HCEC 1CT (cell line): ENCODE measurements at places on chromosomes 12 and 14.
A peak's percentile ranks its signal among the peaks of the same experiment; 100 is the strongest.

GRCh38 chr12:77232045-77232444, 166.7 kb upstream of the E2F7 start:
- DNase-seq, result peak; percentile 57

GRCh38 chr12:110281549-110282299, 677 bp downstream of the ATP2A2 start:
- DNase-seq, result peak; percentile 65

DNA sequence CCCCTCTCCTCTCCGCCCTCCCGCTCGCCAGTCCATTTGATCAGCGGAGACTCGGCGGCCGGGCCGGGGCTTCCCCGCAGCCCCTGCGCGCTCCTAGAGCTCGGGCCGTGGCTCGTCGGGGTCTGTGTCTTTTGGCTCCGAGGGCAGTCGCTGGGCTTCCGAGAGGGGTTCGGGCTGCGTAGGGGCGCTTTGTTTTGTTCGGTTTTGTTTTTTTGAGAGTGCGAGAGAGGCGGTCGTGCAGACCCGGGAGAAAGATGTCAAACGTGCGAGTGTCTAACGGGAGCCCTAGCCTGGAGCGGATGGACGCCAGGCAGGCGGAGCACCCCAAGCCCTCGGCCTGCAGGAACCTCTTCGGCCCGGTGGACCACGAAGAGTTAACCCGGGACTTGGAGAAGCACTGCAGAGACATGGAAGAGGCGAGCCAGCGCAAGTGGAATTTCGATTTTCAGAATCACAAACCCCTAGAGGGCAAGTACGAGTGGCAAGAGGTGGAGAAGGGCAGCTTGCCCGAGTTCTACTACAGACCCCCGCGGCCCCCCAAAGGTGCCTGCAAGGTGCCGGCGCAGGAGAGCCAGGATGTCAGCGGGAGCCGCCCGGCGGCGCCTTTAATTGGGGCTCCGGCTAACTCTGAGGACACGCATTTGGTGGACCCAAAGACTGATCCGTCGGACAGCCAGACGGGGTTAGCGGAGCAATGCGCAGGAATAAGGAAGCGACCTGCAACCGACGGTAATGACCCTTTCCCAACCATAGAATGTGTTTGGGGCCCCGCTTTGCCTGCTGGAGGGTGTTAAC, 615 bp downstream of the CDKN1B start:
- peak; percentile 36 for DNase-seq

DNA sequence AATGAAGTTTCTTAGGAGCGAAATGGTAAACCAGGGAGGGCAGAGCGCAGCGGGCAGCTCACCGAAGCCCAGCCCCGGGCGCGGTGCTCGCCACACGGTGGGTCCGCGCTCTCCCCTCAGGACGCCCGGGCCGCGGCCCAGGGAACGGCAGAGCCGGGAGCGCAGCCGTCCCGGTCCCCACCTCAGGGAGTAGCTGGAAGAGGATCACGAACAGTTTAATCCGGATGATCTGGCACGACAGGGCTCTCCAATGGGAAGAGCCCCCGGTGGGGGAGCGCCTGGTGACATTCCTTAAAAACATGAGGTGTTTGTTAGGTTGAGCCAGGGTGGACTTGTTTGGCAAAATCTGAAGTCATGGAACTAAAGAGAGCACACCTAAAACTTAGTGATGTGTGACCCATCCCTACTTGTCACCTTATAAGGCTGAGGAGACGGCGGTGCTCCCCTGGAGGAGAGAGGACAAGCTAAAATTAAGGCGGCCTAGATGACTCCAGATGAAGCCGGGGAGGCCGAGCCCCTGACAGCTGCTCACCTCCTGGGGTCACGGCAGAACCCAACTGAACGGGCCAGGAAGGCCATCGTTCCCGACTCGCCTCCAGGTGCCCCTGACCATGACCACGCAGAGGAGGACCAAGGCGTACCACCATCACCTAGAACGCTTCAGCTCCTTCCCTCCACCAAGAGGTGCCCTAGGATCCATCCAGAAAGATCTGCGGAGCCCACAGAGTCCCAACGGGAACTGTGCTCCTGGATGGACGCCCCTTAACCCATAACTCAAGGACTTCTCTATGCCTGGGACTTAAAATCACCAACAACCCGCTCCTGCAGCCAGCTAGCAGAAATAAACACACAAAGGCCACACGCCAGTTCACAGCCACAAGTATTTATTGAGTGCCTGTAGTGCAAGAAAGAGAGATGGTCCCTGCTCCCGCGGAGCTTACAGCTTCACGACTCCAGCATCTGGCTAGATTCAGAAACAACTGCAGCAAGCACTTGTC, 866 bp upstream of the PITPNM2 start:
- DNase-seq, result no peak

GRCh38 chr12:121689430-121689829, 20.0 kb upstream of the MORN3 start:
- no peak for DNase-seq

- peak; percentile 78 for DNase-seq
Observed at GRCh38 chr12:12736759-12737676, 19.9 kb downstream of the CDKN1B start.

DNA sequence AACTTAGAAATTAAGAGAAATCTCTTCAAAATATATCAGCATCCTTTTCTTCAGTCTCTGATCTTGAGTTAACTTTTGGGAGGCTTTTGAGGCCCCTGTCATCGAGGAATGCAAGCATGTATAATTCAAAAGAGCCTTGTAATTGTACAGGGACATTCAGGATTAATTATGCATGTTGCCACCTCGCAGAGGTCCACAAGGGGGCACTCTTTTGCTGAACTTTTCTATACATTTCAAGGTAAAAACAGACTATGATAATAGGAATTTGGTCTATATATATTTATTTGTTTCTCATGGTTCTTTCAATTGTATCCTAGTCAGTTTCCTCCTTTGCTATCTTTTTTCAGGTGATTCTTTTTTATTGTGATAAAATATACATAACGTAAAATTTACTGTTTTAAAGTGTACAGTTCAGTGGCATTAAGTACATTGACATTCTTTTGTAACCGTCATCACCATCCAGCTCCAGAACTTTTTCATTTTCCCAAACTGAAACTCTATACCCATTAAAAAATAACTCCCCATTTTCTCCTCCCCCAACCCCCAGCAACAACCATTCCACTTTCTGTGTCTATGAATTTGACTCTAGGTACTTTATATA, 47.0 kb upstream of the SLC2A13 start:
- DNase-seq, result peak; percentile 29

DNA sequence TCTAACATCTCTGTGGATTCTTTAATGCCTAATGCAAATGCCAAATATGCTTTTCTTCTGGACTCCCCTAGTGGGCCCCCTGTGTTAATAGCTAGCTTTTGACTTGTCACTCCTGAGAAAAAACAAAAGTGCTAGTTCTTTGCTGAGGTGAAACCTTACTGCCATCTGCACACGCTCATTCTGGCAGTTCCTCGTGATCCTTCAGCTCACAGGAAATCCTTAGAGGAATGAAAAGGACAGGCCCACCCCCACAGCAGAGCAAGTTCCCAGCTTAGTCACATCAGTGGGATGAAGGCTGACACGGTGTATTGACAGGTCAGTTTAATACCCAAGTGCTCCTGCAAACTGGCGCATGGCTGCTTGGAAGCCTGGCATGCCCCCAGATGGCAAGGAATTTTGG, 165.1 kb upstream of the ATP2B1 start:
- peak; percentile 47 for DNase-seq

DNA sequence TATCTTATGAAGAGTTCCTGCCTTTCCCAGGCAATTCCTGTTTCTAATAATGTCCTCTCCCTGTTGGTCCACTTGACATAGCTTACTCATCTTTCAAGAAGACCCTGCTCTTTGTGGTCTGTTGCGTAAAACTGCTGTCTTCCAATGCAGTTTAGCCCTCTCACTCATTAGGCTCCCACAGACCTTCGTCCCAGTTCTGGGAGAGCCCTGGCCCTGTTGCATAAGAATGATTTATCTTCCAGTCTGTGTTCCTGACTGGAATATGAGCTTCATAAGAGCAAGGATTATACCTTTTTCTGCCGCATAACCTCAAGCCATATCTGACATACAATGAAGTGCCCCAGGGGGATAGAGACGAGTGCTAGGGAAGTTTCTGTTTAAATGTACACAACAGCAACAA, 365.9 kb upstream of the NOVA1 start:
- peak; percentile 21 for DNase-seq

DNA sequence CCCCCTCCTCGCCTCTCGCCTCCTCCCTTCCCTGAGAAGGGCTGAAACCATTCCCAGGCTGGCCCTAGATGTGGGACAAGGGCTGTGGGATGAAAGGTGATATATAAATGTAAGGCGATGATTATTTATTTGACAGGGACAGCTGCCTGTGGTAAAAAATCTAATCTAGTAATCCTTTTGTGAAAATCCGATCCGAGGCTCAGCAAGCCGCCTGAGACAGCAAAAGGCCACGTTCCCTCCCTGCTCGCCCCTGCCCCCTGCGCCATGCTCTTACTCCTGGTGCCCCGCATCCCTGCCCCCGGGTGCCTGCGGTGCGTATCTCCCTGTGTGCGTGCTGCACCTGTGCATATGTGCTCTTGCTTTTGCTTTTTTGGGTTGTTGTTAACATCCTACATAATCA, 65.2 kb downstream of the TSPAN9 start:
- DNase-seq, result no peak

DNA sequence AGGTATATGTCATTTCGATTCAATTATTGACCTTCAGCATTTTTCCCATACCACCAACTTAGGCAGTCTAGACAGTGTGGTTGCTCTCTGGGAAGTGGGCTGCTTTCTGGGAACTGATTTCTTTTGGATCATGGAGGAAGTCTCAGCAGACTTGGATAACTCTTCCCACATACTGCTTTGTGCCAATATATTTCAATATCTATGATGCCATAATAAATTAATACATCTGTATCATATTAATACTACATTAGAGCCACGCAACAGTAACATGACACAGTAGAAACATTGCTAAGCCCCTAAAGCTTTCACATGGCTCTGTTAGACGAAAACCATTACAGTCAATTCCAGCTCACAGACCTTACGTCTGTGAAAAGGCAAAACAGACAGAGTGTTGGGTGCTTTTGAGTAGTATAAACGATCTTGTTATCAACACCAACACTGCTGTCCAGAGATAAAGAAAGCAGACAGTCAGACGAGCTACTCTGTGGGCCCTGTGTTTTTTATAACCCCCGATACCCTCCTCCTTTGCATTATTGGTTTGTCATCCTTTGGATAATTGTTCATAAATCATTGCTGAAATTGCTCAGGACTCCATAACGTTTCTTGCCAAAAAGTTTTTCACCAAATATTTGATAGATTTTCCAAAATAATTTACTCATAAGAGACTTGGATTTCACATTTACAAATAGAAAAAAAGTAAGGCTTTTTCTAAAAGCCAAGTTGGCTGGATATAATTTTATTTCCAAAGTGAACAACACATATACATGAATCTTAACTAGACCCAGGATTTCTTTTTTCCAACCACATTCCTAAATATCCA, 439.7 kb downstream of the ADAMTS20 start:
- no peak for DNase-seq

DNA sequence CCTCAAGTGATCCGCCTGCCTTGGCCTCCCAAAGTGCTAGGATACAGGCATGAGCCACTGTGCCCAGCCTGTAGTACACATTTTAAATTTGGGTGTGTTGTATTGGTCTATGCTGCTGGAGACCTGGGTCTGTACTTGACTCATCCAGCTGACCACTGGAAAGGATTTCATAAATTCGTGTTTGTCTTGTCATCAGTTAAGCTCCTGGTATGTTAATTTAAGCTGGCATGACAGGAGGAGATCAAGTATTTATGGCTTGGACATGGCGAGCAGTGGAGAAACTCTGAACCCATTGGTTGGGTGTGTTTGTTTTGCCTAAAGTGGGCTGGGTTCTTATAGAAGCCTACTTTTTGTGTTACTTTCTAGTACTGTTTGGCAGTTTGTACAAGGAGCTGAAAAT, 24.2 kb downstream of the YY1 start:
- peak; percentile 64 for DNase-seq

GRCh38 chr12:7512553-7512952, 9.0 kb upstream of the CD163 start:
- DNase-seq, result peak; percentile 97

DNA sequence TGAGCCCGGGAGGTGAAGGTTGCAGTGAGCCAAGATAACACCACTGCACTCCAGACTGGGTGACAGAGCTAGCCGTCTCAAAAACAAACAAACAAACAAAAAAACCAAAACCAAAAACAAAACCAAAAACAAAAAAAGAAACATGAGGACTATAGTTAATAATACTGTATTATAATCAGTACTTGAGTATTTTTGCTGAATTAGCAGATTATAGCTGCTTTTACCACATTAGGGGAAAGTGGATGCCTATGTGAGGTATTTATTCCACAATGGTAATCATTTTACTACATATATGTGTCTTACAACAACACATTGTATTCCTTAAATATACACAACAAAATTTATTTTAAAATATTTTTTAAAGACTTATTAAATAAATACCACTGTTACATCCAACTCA, 101.4 kb upstream of the PPP4R3A start:
- DNase-seq, result no peak
